ENCODE measurements at places on chromosomes 6 and 20. TPM values are rescaled to one million over a fixed set of nuclear protein-coding genes. Genes with fewer than 3 reads are reported as not detected.
A peak's percentile ranks its signal among the peaks of the same experiment; 100 is the strongest.

DNA sequence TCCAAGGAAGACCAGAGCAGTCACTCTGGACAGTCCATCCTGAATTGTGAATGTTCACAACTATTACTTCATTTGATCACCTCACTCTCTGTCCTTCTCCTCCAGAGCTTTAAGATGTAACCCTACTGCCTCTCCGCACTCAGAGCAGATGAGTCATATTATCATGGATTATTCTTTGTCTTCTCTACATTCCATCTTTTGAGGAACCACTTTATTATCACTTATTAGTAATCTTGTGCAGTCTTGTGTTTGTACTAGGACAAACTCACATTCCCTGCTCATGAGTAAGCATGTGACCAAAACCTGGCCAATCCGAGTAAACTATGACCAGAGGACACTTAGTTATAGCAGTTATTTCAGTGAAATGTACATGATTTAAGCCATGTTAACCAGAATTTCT lies 401.5 kb upstream of the ADGRB3 start:
- H3K4me1 ChIP-seq, result no peaks in the 10 kb centered on the region
- no peak overlapping the region for H3K4me3 ChIP-seq
- no peaks in the 10 kb centered on the region for H3K27me3 ChIP-seq
- DNase-seq, result no peak
- no peaks in the 10 kb centered on the region for H3K36me3 ChIP-seq

- peak overlapping the region; percentile 7 for H3K27ac ChIP-seq
- no peak for DNase-seq
- H3K4me3 ChIP-seq, result no peak overlapping the region
- no peaks in the 10 kb centered on the region for H3K27me3 ChIP-seq
- peaks cover 48% of the 10 kb centered on the region for H3K4me1 ChIP-seq
Observed at GRCh38 chr6:36912030-36912454, 26.3 kb downstream of the C6orf89 start.

DNA sequence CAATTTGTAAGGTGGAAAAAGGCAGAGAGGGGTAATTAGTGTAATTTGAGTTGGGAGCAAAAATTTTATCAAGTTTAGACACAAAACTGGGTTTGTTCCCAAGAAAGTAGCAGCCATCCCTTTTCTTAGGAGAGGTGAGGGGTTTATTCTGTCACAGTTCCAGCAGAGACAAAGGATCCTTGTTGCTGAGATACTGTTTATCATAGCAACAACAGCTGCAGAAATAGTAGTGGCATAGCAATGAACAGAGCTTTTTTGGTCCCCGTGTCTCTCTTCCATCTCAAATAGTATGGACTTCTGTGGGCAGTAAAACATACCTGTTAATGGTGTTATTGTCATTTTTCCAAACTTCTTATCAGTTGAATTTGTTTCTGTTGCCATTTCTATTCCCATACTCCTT lies 23.9 kb downstream of the ZKSCAN8 start:
- H3K36me3 ChIP-seq, result no peaks in the 10 kb centered on the region
- no peak for DNase-seq
- H3K4me3 ChIP-seq, result no peak overlapping the region
- H3K27me3 ChIP-seq, result no peaks in the 10 kb centered on the region

Gene SH3BGRL2
- total RNA-seq, result 39.4 TPM

- H3K27me3 ChIP-seq, result no peaks in the 10 kb centered on the region
- no peak for DNase-seq
- H3K4me1 ChIP-seq, result peaks cover 23% of the 10 kb centered on the region
- H3K4me3 ChIP-seq, result no peak overlapping the region
Observed at GRCh38 chr20:53930651-53931504, 139.5 kb downstream of the BCAS1 start.

DNA sequence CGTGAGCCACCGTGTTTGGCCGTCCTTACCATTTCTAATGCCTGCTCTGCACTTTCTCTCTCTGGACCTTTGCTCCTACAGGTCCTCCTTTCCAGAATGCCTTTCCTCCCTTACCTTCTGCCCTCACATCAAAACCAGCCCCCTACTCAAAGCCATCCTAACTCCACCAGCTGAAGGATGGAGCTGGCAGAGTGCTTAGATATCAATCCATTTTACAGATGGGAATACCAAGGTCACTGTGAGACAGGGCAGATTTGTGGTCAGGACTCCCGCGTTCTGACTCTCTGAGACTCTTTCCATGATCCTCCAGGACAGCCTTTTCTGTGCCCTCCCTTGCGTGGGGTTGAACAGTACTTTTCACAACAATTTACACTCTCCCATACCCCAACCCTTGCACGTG lies 41.7 kb upstream of the SCRT2 start:
- no peak for DNase-seq
- H3K4me1 ChIP-seq, result no peaks in the 10 kb centered on the region
- no peak overlapping the region for H3K4me3 ChIP-seq
- H3K27me3 ChIP-seq, result peaks cover 56% of the 10 kb centered on the region

GRCh38 chr6:145836772-145837171 lies 22.2 kb upstream of the FBXO30 start:
- H3K27me3 ChIP-seq, result no peaks in the 10 kb centered on the region
- no peaks in the 10 kb centered on the region for H3K4me1 ChIP-seq
- H3K27ac ChIP-seq, result no peak overlapping the region
- DNase-seq, result no peak
- H3K36me3 ChIP-seq, result no peaks in the 10 kb centered on the region

GRCh38 chr6:43176423-43176786 lies 5.3 kb downstream of the SRF start:
- peaks cover 50% of the 10 kb centered on the region for H3K4me1 ChIP-seq
- H3K36me3 ChIP-seq, result peaks cover 57% of the 10 kb centered on the region
- H3K4me3 ChIP-seq, result no peak overlapping the region
- no peak for DNase-seq
- H3K27me3 ChIP-seq, result no peaks in the 10 kb centered on the region

DNA sequence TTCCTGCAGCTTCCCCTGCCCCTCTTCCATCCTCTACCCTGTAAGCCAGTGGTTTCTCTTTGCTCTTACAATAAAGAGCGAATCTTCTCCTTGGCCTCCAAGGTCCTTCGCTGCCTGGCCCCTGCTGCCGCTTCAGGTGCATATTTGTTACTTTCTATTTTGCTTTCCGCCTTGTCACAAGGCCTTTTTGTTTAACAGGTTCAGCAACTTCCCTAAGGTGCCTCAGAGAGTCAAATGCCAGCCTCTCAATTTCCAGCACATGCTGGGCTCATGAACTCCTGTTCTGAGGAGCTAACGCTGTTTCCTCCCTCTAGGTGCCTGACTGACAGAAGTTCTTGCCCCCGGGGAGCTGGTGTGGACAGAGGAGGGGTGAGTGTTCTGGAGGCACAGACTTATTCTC lies 42.4 kb upstream of the EPB41L1 start:
- no peak overlapping the region for H3K4me3 ChIP-seq
- peak; percentile 64 for DNase-seq
- H3K27me3 ChIP-seq, result no peaks in the 10 kb centered on the region

- no peak overlapping the region for H3K4me3 ChIP-seq
- peaks cover 18% of the 10 kb centered on the region for H3K4me1 ChIP-seq
- H3K27ac ChIP-seq, result peak overlapping the region; percentile 20
- peaks cover 100% of the 10 kb centered on the region for H3K36me3 ChIP-seq
- DNase-seq, result no peak
Observed at GRCh38 chr20:35134472-35134871, 12.7 kb downstream of the EDEM2 start.

Measured in stomach (tissue), 19 donors.